GM23248 (cell line): ENCODE measurements at places on chromosomes 5 and 9. TPM values are rescaled to one million over a fixed set of nuclear protein-coding genes. Genes with fewer than 3 reads are reported as not detected.

DNA sequence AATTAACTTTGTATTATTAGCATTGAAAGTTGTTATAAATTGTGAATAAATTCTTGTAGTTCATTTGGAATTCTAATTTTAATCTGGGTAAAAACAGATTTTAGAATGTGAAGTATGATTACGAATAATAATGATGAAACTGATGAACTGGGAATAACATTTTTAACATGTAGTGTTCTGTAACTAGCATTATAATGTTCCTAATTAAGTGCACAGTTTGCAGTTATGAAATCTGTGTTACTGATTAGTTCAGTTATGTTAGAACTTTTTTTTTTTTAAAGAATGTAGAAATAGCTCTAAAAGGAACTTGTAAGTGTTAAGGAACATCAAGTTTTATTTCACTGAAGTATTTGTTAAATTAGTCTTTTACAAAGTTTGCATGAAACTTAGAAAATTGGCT, 48.9 kb upstream of the EIF4EBP3 start:
- DNase-seq, result no peak

SNX24 gene
- 20.8 and 25.7 TPM in 2 replicates for total RNA-seq

CD14 gene
- total RNA-seq, result 1.9 and 6.1 TPM in 2 replicates

DNA sequence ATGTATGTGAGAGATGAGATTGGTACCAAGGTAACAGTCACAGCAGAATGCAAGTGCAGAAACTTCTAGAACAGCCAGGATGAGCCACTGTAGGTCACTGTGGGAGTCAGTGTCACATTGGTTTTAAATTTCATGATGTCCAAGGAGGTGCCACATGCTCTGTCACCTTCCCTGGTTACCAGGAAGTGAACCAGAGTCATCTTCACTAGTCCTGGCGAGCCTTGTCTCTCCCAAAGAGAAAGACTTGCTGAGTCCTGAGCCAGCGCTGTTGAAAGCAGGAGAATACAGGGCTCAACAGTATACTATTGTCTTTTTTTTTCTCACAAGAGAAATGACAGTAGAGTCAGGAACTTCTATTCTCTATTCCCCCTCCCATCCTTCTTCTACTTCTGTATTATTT, 615.5 kb downstream of the RAB3C start:
- no peak for DNase-seq

CMBL gene
- 4.0 and 4.2 TPM in 2 replicates for total RNA-seq

GRCh38 chr5:111235635-111236034, 11.5 kb downstream of the CAMK4 start:
- DNase-seq, result no peak

DNLZ gene
- total RNA-seq, result 12.3 and 49.8 TPM in 2 replicates

DNA sequence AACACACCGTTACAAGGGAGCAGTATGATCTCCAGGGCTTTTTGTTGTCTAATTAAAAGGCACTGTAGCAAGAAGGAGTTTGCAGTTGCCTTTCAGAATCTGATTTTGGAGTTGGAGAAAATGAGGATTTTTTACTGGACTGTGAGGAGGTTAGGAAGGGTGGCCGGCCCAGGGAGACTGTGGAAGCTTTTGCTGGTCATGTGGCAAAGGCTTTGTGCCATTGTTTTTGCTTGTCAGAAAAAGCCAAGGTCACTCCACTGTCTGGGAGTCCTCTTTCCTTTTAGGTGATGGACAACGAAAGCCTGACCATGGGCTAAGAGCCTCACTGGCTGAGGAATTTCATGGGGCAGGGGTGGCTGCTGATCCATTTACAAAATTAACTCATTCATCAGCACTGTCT, 10.3 kb upstream of the WHRN start:
- DNase-seq, result no peak
